Activated CD4-positive, alpha-beta T cell treated with anti-CD3 and anti-CD28 coated beads for 48 hours (primary cell): ENCODE measurements at places on chromosomes 16 and 17.

- DNase-seq, result no peak
These were observed 39.9 kb upstream of the BCO1 start for GRCh38 chr16:81198635-81199034.

DNA sequence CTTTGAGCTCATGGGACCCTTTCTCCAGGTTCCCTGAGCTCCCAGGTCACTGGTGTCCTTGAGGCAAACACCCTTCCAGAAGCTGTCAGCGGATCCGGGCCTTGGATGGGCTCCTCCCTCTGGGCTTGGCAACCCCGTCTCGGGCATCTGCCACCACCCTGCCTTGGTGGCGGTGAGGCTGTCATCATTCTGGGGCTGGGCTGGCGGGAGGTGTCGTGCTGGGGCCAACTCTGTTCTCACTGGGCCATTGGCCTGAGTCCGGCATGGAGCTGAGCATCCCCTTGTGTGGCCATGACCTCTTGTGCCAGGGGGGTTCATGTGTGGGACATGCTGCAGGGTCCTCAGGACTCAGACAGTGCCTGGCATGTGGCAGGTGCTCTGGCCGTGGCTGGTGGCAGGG, 197.6 kb downstream of the LAT start:
- DNase-seq, result no peak

DNA sequence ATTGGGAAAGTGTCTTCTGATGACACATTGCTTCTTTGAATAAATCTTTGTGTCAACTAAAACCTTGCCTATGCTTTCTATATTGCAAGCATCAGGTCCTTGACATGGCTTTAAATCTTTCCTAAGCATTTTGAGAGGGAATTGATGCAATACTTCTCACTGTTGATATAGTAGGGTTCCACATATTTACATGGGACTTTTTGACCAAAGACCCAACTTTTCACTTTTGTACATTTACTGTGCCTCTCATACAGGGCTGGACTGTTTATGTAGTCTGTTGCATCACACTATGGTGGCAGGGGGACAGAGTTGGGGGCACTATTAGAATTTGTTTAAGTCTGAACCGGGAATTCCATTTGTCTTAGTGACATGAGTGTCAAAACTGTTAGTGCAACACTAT, 308.5 kb upstream of the TBX2 start:
- DNase-seq, result no peak

- DNase-seq, result no peak
These were observed 12.3 kb upstream of the ZFP90 start for GRCh38 chr16:68526782-68527145.

DNA sequence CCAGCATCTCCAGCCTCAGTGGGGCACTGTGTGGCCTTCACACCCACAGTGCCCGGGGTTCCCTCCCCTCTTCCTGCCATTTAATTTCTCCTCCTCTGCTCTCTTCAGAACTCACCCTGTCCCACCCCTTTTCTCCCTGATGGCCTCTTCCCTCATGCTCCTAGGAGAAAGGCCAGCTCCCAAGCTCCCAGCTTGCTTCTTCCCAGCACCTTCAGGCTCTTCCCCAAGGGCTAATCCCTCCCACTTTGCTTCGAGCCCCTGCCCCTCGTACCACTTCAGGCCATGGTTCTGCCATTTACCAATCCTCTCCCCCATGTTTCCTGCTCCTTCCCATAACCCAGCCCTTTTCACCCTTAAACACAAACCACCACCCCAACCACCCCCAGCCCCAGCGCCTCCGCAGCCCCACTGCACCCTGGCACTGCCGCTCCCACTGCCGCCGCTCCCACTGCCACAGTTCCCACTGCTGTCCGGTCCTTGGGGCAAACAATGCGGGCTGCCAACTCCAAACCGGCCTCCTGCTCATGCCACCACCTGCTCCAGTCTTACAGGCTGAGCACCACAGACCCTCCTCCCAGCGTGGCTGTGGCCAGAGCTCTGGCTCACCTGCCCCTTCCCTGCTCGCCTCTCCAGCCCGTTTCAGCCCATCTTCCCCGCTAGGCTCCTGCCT, 28.6 kb downstream of the ADAM11 start:
- no peak for DNase-seq

DNA sequence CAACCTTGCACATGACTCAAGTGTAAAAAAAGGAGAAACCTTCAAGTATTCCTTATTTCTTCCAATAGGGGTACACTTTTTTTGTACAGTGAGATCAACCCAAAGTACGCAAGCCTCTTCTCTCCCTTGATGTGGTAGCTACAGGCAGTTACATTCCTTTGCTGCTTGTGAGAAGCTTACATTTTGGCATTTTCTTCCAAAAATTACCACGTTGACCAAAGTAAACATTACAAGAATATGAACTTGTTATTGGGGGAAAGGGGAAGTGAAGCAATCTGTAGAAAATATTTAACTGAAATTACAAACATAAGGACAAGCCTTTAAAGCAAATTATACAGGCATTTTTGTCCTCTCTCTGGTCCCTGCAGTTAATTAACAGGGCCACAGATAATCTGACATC, 97.0 kb upstream of the TOB1 start:
- DNase-seq, result no peak

GRCh38 chr16:51556694-51557340, 405.7 kb upstream of the SALL1 start:
- no peak for DNase-seq

GRCh38 chr16:74773446-74774222, 986 bp downstream of the FA2H start:
- DNase-seq, result no peak

DNA sequence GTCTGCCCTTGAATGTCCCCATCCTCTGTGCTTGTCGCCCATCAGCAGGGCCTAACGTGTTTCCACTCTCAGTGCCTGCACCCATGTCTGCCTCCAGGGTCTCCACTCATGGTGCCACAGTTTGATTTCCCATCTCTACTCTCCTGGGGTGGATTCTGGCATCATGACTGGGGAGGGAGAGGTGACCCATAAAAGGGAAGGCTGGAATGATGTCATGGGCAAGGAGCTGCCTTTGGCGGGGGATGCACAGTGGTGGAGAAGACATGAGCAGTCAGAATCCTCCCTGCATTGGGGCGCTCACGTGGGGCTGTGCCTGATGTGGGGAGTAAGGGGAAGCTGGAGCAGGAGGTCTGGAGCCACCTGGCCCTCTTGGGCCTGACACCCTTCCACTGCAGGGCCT, 100.9 kb downstream of the USP22 start:
- DNase-seq, result no peak

- no peak for DNase-seq
These were observed 148.0 kb downstream of the KCNJ12 start for GRCh38 chr17:21524211-21524591.
